Activated CD4-positive, alpha-beta T cell treated with anti-CD3 and anti-CD28 coated beads, Interleukin-2, amount 50 U/mL, for 1 hour (primary cell): ENCODE measurements at places on chromosomes 2 and 18.

DNA sequence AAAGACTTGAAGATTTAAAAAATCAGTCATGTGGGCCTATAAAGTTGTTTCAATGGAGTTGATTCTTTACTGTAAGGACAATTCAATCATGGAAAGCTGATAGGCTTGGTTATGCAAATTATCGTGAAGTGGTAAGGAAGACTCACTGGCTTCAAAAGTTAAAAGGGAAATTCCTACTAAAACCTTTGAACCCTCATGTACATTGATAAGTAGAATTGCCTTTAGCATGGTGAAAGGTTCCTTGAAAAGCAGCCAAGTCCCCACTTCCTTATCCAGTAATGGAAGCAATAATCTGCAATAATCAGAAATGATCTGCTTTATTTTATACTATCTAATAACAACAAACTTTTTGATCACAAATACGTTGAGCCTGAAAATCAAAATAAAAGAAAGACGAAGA, 14.4 kb upstream of the CCL20 start:
- no peak for DNase-seq

GRCh38 chr18:48780913-48781162, 169.9 kb downstream of the SMAD7 start:
- DNase-seq, result no peak

DNA sequence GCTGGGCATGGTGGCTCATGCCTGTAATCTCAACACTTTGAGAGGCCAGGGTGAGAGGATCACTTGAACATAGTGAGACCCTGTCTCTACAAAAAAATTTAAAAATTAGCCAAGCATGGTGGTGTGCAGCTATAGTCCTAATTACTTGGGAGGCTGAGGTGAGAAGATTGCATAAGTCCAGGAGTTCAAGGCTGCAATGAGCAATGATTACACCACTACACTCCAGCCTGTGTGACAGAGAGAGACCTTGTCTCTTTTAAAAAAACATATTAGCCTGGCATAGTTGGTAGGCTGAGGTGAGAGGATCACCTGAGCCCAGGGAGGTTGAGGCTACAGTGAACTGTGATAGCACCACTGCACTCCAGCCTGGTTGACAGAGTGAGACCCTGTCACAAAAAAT, 13.7 kb downstream of the TRAPPC8 start:
- no peak for DNase-seq

DNA sequence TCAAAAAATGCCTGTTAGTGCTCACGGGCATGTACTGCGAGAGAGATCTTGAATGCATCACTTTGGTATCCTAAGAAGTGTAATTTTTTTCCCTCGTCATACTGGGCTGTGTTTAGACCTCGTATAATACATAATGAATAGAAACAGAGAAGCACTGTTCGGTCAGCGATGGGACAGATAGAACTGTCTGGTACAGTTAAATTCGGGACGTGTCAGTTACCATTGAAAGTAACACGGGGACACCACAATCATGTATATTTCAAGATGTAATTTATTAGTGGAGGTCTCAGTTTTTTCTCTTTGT, 1.8 kb downstream of the PKP4 start:
- no peak for DNase-seq

DNA sequence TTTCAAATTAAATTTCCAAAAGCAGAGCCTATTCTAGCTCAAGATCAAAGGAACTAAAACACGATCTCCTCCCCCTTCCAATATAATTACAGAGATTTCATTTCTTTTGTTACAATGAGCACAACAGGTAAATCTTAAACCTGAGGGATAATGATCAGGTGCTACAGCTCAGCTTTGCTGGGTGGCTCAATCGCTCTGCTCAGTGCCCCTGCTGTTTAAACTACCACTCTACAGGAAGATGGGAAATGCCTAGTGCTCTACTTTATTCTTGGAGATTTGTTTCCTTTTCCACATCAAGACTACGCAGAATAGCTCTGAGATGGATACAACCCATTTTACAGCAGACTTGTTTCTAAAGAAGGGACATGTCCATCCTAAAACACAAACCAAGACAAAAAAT, 162.3 kb downstream of the TCF4 start:
- no peak for DNase-seq

DNA sequence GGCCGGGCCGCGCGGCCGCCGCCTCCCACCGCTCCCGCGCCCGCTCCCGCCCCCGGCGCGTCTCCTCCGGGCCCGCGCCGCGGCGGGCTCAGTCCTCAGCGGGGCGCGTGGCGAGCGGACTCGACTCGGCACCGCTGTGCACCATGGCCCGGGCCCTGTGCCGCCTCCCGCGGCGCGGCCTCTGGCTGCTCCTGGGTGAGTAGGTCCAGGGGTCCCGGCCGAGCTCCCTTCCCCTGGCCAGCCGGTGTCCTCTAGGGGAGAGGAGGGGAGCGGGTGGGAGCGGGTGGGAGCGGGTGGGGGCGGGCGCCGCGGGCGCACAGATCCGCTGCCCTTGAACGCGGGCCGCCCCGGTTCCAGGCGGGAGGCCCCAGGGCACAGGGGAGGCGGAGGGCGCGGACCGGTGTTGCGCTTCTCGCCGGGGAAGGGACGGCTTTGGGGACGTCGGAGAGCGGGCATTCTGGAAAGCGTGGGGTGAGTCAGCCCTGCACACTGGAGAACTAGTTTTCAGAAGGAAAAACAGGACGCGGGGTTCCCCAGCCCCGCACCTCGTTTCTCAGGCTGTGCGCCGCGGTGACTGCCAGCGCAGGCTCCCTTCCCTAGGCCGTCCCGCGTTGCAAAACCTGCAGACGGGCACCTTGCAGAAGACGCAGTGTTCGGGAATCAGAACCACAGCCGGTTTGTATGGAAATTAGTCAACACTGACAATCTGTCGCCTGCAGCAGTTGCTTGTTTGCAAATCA, at the start of gene RAMP1:
Gene RAMP1, plus strand, starts transcription at position 91 of the 740 bp plus-strand sequence. Its CDS starts 53 bp downstream, at position 144.
- no peak for DNase-seq

DNA sequence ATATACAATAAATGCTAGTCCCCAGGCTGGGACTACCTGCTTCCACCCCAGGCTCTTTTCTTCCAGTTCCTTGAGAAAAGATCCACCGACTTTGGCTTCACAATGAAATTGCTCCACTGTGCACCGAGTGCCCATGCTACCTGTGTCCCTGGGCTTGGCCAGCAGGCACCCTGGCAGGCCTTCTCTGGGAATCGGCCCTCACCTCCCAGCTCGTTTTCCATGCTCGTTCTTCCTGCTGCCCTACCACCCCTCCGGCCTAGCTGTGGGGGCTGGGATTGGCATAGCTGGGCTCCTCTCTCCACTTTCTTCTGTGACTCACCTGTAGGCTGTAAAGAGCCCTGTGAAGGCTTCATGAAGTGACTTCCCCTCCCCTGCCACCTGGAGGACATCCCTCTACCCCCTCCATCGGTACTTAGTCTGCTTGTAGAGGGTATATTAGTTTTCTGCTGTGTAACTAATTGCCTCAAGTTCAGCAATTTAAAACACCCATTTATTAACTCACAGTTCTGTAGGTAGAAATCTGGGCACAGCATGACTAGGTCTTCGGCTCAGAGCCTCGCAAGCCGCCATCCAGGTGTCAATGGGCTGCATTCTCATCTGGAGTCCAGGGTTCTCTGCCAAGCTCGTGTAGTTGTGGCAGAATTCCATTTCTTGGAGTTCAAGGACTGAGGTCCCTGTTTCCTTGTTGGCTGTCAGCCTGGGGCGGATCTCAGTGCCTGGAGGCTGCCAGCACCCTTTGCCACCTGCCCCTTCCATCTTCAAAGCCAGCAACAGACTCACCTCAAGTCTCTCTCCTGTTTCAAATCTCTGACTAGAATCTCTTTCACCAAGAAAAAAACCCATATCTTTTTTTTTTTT, 57.6 kb downstream of the DPYSL5 start:
- no peak for DNase-seq

DNA sequence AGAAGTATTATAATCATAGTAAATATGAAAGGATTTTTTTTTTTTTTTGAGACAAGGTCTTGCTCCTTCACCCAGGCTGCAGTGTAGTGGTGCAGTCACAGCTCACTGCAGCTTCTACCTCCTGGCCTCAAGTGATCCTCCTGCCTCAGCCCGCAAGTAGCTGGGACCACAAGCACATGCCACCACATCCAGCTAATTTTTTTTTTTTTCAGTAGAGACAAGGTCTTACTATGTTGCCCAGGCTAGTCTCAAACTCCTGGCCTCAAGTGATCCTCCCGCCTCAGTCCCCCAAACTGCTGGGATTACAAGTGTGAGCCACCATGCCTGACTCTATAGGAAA, 301.6 kb upstream of the STON1 start:
- no peak for DNase-seq
